ENCODE measurements at places on chromosomes 1 and 21. TPM values are rescaled to one million over a fixed set of nuclear protein-coding genes. Genes with fewer than 3 reads are reported as not detected.

Gene ACTL8
- total RNA-seq = not detected

Gene SRGAP2C
- total RNA-seq = 22.7 TPM

Gene RGS8
- total RNA-seq = 5.9 TPM

Gene NR5A2
- 1.8 TPM for total RNA-seq

DNA sequence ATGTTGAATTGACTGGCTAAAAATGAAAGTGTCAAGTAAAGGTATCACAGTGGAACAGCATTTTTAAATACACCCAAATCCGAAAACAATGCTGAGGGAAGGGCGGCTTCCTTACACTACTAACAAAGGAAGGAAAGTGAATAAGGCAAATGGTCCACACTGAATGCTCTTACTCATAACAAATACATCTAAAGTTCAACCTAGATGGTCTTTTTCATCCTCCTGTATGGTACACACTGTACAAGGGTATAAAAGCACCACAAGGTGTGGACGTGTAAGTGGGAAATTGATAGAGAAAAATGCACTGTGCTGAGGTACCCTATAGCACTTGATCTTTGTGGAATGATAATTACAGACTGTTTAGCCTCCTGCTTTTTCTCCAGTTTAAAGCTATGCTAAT is 7.1 kb upstream of the PALMD start:
- H3K4me1 ChIP-seq = no peaks in the 10 kb centered on the region
- H3K4me3 ChIP-seq = no peak overlapping the region
- no peak overlapping the region for H3K27ac ChIP-seq
- H3K27me3 ChIP-seq = no peaks in the 10 kb centered on the region

- H3K4me3 ChIP-seq = no peak overlapping the region
- peaks cover 9% of the 10 kb centered on the region for H3K4me1 ChIP-seq
- no peak overlapping the region for H3K27ac ChIP-seq
- H3K27me3 ChIP-seq = no peaks in the 10 kb centered on the region
Observed at GRCh38 chr1:220691053-220691684, 1.0 kb downstream of the C1orf115 start.

DNA sequence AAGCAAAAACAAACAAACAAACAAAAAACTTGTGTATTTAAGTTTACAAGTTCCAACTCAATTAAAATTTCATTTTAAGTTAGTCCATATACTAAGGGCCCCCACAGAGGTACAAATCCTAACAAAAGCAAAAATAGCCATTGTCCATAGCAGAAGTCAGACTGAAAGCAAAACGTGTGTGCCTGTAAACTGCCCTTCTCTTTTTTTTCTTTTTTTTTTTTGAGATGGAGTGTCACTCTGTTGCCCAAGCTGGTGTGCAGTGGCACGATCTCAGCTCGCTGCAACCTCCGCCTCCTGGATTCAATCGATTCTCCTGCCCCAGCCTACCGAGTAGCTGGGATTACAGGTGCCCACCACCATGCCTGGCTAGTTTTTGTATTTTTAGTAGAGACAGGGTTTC is 11.6 kb upstream of the IFNGR2 start:
- no peak overlapping the region for H3K4me3 ChIP-seq
- peaks cover 2% of the 10 kb centered on the region for H3K4me1 ChIP-seq
- H3K36me3 ChIP-seq = no peaks in the 10 kb centered on the region
- H3K27me3 ChIP-seq = no peaks in the 10 kb centered on the region

- no peak for DNase-seq
- no peaks in the 10 kb centered on the region for H3K36me3 ChIP-seq
- H3K27me3 ChIP-seq = no peaks in the 10 kb centered on the region
- no peaks in the 10 kb centered on the region for H3K4me1 ChIP-seq
- no peak overlapping the region for H3K4me3 ChIP-seq
- H3K27ac ChIP-seq = no peak overlapping the region
Observed at GRCh38 chr1:204589409-204590038, 73.3 kb downstream of the MDM4 start.

- H3K36me3 ChIP-seq = no peaks in the 10 kb centered on the region
- H3K4me1 ChIP-seq = peaks cover 21% of the 10 kb centered on the region
- no peak overlapping the region for H3K4me3 ChIP-seq
- H3K27me3 ChIP-seq = no peaks in the 10 kb centered on the region
Observed at GRCh38 chr1:206714331-206715058, 29.8 kb downstream of the MAPKAPK2 start.

- no peaks in the 10 kb centered on the region for H3K27me3 ChIP-seq
- no peak overlapping the region for H3K4me3 ChIP-seq
- no peaks in the 10 kb centered on the region for H3K4me1 ChIP-seq
- DNase-seq = no peak
- no peak overlapping the region for H3K27ac ChIP-seq
Observed at GRCh38 chr1:161986328-161986727, 37.3 kb downstream of the OLFML2B start.

GRCh38 chr1:42221456-42221855 is 56.9 kb upstream of the GUCA2A start:
- H3K4me3 ChIP-seq = no peak overlapping the region
- H3K36me3 ChIP-seq = no peaks in the 10 kb centered on the region
- H3K4me1 ChIP-seq = peaks cover 6% of the 10 kb centered on the region

DNA sequence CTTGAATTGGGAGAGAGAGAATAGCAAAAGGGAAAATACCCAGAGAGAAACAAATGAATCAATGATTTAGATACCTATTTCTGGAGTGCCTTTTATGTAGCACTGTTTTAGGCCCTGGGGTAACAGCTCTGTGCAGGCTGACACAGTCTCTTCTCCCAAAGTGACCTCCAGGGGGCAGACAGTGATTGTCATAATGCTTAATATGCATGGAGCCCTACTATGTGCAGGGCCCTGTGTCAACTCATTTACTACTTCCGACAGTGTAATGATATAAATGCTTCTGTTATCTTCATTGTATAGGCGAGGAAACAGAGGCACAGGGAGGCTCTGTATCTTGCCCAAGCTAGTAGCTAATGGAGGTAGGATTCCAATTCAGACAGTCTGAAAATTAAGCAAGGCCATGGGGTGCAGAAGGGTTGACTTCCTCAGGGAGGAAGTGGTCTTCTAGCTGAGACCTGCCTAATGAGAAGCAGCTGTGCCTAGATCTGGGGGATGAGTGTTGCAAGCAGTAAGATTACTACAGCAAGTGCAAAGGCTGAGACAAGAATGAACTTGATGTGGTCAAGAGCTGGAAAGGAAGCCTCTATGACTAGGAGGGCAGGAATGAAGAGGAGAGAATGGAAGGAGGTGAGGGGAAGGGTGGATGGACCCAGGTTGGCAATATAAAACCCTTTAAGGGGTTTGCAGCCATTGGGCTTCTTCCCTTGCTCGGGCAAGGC is 16.2 kb upstream of the SERINC2 start:
- DNase-seq = no peak
- H3K27ac ChIP-seq = no peak overlapping the region
- H3K4me3 ChIP-seq = no peak overlapping the region
- no peaks in the 10 kb centered on the region for H3K27me3 ChIP-seq

DNA sequence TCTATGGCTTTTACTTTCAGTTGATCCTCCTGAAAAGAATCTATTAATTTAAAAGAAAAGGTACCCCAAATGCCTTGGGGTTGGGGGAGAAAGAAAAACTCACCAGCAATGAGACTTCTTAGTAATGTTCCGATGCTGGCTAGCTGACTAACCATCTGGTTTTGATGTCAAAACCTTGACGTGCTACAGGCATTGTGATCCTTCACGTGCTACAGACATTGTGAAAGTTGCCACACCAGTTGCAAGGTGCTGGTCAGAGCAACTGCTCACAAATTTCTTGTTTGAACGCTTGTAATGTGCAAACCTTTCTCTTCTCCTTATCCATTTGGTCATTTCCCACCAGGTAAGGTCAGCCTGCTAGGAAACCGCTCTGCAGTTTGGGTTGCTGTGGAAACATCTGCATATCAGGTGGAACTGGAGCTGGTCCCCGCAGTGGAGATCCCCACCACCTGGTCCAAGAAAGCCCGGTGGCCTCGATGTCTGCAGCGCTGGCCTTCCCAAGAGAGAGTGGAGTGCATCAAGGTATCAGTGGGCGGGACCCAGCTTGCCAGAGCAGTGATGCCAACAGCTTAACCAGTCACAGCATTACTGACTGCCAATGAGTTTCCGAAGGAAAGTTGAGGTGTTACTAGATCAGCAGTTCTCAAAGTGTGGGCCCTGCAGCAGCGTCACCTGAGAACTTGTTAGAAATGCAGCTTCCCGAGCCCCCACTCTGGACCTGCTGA is 16.1 kb downstream of the MAB21L3 start:
- H3K36me3 ChIP-seq = no peaks in the 10 kb centered on the region
- H3K4me3 ChIP-seq = no peak overlapping the region
- no peak overlapping the region for H3K27ac ChIP-seq
- no peaks in the 10 kb centered on the region for H3K27me3 ChIP-seq
- no peak for DNase-seq

GRCh38 chr1:204961765-204962419 is 81.1 kb upstream of the CNTN2 start:
- no peak for DNase-seq
- H3K27ac ChIP-seq = no peak overlapping the region
- H3K4me3 ChIP-seq = no peak overlapping the region

- no peak for DNase-seq
- no peak overlapping the region for H3K27ac ChIP-seq
- no peaks in the 10 kb centered on the region for H3K27me3 ChIP-seq
- no peaks in the 10 kb centered on the region for H3K4me1 ChIP-seq
- H3K36me3 ChIP-seq = no peaks in the 10 kb centered on the region
- no peak overlapping the region for H3K4me3 ChIP-seq
Observed at GRCh38 chr1:5235355-5235899, 581.0 kb downstream of the AJAP1 start.

- H3K27me3 ChIP-seq = no peaks in the 10 kb centered on the region
- H3K4me1 ChIP-seq = no peaks in the 10 kb centered on the region
- H3K4me3 ChIP-seq = no peak overlapping the region
Observed at GRCh38 chr1:65429806-65430205, 9.3 kb downstream of the LEPR start.

Data from thyroid gland (tissue), 4 donors.